RWPE2 (cell line): ENCODE measurements at places on chromosomes 11 and 22.

DNA sequence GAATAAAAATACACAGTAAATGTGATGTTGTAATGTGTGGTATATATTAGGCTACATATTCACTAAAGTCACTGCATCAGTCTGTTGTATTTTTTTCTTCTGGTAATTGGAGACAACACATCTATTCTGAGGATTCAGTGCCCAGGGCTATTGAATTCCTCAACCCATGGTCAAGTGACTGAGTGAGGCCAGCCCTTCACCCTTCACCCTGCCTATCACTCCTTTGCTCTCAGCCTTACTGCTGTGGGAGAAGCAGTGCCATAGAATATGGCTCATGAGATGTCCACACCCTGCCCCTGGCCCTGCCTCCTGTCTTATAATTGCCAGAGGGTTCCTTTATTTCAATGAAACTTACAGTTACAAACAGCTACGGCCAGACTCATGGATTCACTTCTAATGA lies 295.6 kb downstream of the NTM start:
- peak; percentile 18 for DNase-seq

DNA sequence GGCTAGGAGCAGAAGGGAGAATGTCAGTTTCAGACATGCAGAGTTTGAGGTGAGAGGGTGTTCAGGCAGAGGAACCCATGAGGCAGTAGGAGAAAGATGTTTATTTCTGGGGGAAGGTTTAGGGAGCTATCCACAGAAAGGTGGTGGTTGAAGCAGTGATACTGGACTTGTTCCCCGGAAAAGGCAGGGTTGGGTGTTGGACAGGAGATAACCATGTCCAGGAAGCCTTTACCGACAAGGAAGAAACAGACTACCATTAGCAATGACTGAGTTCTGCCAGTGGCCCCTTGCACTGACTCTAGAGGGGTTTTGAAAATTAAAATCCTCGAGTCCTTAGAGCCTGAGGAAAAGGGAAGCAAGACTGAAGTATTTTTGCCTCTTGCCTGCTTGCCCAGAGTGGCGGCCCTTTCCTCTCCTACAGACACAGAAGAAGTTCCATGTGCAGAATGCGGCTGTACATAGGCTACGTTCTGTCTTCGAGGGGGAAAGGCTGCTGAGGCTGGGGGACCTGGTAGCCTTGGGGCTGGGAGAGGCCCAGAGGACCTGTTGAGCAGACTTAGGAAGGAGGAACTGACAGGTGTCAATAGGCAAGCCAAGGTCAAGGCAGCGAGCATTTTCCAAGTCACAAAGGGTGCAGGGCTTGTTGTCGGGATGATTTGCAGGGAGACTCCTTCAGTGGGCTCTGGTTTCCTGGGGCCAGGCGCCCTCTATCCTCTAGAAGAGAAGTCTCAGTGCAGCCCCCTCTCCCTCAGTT lies 146.7 kb downstream of the LDLRAD3 start:
- no peak for DNase-seq

GRCh38 chr22:49657275-49657973 lies 170.2 kb downstream of the BRD1 start:
- peak; percentile 46 for DNase-seq

DNA sequence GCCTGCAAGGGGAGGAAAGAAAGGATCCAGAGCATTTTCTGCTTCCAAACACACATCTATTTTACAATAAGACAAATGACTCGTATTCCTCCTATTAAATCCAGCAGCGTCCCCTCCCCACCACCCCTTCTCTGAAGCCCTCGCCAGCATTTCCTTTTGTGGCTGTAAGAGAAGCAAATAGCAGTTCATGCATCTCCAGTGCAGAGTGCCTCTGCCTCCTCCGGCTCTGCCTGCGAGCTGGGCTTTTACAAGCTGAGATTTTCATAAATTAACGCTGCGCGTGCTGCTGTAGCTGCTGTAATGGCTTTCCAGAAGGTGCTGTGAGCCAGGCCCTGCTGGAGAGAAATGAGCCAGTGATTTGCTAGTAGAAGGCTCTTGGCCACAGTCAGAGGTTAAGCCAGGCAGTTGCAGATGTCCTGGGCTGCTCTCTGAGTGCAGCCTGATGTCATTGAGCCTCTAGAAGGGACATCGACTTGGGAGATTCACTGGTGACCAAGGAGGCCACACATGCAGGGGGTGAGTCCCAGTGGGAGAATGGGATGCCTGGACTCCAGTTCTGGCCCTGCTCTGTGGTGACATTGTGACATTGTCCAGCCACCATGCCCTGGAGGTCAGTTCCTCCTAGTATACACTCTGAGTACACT lies 134.5 kb upstream of the NAV2 start:
- DNase-seq, result no peak

DNA sequence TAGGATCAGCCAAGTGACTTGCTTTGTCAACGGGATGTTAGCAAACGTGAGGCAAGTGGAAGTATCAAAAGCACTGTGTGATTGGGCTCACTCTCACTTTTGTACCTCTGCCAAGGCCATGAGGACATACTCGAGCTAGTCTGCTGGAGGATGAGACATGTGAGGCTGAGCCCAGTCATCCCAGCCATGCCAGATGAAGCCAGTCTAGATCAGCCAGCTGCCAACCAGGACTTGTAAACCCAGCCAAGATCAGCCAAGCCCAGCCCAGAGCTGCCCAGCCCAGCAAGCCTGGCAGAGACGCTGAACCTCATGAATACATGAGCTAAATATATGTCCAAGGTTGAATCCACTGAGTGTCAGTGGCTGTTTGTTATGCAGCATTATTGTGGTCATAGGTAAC lies 369.7 kb downstream of the MN1 start:
- no peak for DNase-seq

DNA sequence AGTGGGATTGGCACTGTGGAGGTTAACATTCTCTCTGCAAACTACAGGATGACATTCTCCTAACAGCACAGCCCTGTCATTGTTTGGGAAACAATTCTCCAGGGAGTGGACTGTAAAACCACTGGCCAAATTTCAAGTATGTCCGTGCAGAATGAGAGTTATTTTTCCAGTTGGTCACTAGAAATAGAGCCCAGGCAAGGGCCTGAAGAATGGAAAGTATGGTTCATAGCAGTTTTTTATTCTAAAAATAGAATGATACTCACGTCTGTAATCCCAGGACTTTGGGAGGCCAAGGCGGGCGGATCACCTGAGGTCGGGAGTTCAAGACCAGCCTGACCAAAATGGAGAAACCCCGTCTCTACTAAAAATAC lies 39.0 kb upstream of the CD44 start:
- no peak for DNase-seq

DNA sequence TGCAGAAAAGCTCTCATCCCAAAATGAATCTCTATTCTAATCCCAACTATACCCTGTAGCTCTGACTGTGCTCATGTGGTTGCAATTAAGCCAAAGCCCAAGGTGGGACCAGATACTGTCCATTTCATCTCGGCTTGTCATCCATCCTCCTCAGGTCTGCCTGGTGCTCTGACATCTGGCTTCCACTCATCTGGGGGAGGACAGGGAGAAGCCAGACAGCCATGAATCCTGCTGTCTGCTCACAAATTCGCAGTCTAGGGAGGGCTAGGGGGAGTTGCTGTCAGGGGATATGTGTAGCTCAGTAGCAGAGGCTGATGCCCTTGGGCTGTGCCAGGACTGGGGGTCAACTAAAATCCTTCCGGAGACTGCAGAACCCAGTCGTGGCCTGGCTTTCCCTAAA lies 167.1 kb downstream of the ETS1 start:
- DNase-seq, result no peak

DNA sequence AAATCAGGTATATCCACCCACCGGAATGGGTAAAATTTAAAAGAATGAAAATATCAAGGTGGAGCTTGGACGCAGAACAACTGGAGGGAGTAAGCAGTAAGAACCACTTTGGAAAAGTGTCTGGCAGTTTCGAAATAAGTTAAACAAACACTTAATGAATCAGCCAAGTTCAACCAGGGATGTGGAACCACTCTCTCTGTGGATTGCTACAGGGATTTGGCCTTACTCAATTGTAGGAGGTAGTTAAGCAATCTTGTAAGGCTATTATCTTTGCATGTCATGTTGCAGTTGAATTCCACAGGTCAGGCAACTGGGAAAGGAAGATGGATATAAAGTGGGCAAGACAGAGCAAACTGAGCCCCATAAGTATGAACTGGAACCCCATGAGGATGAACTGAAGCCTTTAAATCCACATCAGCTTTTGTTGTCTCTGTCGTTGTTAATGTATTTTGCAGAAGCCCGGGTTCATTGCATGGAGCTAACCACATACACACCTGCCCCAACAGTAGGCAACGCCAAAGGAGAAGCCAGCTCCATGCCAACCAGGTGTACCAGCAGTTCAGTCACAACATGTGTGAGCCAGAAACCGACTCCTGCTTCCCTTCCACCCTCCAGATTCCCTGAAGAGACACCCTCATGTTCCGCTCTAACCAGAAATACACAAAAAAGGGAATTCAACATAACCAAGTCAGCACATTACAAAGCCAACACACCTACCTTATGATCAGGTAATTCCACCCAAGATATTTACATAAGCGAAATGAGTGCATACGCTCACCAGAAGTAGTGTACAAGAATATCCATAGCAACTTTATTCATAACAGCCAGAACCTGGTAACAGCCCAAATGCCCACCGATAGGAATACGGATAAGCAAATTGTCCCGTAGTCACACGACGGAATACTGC lies 8.0 kb upstream of the SLC43A3 start:
- DNase-seq, result no peak

DNA sequence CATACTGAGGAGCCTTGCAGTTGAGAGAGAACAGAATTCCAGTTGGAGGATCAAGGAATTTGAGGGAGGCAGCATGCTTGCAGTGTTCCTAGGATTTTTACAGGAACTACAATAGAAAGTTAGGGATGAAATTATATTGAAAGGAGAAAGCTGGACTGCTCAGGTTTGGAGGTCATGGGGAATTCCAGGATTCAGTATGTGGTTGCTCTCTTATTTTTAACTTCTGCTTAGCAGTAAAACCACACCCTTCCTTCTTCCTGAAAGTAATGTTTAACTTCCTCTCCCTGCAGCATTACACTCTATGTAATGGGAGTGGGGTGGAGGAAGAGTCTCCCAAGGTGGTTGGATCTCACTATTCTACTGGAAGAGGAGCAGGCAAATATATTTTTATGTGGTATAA lies 31.3 kb downstream of the CTNND1 start:
- DNase-seq, result no peak

- DNase-seq, result no peak
Observed at GRCh38 chr11:107669191-107669740, 42.6 kb downstream of the SLN start.

- DNase-seq, result no peak
Observed at GRCh38 chr11:19156892-19157291, 39.9 kb downstream of the ZDHHC13 start.

DNA sequence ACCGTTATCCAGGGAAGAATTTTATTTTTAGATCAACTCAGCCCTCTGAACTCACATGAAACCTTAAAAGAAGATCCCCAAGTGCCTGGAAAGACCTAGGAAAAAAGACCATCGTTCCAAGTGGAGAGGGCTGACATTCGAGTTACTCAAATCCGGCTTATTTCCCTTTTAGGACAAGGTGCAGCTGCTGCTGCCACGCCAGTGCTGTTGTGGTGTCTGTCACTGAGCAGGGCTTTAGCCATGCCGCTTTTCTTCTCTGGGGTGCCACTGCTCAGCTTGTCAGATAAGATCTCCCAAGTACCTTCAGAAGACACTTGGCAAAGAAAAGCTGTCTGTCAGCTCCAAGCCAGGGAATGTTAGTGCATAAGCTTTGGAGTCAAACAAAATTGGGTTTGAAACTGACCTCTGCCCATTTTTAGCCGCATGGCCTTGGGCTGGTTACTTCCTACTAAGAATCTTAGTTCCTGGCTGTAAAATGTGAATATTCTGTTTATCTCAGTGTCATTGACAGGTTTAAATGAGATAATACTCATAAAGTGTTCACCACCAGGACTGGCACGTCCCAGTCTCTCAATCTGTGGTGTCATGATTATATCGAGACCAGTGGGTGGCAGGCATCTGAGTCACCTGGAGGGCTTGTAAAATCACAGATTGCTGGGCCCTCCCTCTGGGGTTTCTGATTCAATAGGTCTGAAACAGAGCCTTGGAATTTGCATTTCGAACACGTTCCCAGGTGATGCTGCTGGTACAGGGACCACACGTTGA lies 117.5 kb downstream of the PKNOX2 start:
- DNase-seq, result no peak

- DNase-seq, result no peak
Observed at GRCh38 chr11:90747057-90747456, 524.2 kb upstream of the CHORDC1 start.

GRCh38 chr11:35373284-35373933 lies 45.9 kb downstream of the SLC1A2 start:
- DNase-seq, result no peak

DNA sequence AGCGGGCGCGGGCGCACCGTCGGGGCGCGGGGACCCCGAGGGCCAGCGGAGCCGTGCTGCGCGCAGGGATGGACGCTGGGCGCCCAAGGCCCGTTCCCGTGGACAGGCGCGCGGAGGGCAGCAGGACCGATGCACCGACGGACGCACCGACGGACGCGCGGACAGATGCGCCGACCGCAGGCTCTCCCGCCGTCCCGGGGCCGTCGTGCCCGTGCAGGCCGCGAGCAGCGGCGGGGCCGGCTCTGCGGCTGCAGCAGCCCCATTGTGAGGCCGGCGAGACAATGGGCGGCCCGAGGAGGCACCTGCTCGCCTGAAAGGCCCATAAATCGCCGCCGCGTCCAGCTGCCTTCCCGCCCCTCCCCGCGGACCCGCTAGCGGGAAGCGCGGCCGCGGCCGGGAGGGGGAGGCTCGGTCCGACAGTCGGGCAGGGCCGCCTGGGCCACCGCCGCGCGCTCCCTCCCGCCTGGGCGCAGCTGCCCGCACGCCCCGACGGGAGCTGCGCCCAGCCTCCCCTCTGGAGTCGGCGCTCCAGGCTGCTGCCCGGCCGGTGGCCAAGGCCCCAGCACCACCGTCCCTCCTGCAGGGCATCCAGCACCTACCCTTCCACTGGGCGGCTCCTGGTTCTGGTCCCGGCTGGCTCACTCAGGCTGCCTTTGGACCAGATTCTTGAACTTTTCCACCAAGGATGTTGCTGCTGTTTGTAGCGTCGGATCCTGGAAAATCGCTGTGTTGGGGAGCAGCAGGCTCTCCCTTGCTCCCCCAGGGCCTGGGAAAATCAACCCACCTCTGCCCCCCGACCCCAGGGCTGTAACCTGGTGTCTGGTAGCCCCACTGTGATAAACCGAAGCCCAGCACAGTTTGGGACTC lies 15.8 kb downstream of the CDKN1C start:
- DNase-seq, result no peak

DNA sequence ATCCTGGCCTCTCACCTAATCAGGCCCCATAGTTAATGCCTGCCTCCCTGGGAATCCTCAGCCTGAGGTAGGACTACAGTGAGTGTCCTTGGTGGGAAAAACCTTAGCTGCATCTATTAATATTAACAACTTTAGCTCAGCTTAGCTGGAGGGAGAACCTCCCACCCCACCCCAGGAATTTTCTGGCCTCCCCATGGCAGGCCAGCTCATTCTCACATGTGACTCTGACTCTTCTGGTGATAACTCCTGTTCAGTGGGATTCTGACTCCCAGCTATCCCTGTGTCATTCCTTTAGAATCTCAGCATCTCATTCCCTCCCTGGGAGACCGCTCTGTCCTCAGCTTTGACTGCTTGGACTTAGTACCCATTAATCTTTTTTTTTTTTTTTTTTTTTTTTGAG lies 14.5 kb downstream of the ART5 start:
- DNase-seq, result no peak
